ENCODE measurements at places on chromosomes 2 and 18.

DNA sequence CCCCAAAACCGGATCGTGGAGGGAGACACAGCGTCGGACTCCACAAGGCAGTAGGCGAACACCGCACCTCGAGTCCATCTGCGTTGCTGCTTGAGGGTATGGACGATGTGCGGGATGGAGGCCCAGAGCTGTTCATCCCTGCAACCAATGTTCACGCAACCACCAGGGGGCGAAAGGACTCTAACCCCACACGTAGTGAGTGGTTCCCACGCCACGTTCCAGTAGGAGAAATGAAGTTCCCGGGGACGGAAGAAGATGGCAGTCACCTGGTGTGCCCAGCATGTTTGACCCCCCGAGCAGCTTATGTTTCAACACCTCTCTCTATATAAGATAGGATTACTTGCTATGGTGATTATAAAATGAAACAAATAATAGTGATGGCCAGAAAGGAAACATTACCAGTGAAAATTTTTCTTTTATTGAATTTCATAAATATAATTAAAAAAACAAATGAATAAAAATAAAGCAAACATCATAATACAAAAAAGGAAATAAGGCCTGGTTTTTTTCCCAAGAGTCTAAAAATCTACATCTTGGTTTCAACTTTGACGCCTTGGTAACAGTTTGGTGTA is 184.3 kb downstream of the SH3BP4 start:
- DNase-seq = peak; percentile 2

GRCh38 chr2:30362468-30363081 is 84.5 kb upstream of the LCLAT1 start:
- DNase-seq = no peak

- peak; percentile 31 for DNase-seq
Measured at GRCh38 chr2:102187496-102188150, 800 bp downstream of the IL1RL2 start.

GRCh38 chr2:152483276-152484063 is 148.5 kb downstream of the FMNL2 start:
- DNase-seq = no peak

DNA sequence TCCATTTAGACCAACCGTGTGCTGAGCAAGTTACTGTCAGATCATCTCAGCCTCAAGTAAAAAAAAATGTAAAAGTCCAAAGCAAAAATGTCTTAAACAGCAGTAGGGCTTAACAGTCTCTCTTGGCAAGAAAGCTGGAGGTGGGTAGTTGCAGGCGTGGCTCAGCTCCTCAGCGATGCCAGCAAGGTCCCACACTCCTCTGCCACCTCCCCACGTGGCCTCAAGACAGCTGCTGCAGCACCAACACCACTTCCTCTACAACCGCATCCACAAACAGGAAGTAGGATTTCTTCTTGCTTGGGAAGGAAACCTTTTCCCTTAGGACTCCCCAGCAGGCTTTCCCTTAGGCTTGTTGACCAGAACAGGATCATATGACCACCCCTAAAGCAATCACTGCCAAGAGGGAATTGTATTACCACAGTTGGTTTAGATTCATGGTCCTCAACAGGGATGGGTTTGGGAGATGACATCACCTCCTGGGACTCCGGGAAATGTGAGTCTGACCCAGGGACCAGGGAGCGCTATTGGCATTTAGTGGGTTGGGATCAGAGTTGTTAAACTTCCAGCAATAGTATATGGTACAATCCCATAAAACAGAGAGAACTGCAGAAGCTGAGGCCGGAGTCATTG is 97.1 kb downstream of the MAPK4 start:
- no peak for DNase-seq

- DNase-seq = no peak
Measured at GRCh38 chr2:240735476-240735875, 43.8 kb downstream of the AQP12A start.

DNA sequence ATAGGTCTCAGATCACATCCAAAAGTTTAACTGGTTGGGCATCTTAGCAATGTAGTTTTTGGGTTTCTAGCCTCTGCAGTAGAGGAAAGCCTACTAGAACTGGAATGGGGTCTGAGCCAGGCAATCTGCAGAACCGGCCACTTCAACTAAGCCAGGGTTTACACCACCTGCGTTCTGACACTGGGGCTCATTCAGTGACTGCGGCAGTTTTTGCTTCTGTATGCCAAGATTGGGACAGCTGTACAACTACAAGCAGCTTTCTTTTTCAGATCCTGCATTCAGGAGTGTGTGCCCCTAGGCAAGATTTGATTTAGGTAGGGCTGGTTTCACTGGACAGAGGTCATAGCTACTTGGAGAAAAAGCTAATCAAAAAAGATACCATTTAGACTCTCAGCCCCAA is 43.7 kb upstream of the IGFBP5 start:
- no peak for DNase-seq

GRCh38 chr2:225488743-225489142 is 89.2 kb downstream of the NYAP2 start:
- DNase-seq = no peak

DNA sequence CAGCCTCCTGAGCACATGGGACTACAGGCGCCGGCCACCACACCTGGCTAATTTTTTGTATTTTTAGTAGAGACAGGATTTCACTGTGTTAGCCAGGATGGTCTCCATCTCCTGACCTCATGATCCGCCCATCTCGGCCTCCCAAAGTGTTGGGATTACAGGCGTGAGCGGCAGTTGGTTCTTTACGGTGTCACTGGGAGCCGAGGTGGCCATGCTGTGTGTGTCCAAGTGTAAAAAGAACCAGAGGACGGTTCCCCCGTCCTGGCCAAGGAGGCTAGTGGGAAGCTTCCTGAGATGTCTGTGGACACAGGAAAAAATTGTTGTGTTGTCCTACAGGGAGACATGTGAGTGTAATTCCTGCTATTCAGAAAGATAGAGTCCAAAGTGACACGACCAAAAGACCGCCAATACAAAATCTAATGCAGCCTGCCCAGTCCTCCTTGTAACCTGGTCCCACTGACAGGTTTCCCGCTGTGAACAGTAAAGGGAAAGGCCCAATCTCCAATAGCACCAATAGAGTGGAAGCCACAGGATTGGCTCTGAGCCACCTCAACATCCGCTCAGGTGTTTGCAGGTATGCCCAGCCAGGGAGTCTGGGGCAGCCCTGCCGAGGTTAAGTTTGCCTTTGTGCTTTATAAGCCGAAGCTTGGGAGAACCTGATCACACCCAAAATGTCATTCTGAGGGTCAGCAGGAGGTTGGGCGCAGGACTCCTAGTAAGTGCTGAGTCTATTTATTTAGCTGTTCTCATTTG is 40.6 kb downstream of the NCK2 start:
- no peak for DNase-seq

DNA sequence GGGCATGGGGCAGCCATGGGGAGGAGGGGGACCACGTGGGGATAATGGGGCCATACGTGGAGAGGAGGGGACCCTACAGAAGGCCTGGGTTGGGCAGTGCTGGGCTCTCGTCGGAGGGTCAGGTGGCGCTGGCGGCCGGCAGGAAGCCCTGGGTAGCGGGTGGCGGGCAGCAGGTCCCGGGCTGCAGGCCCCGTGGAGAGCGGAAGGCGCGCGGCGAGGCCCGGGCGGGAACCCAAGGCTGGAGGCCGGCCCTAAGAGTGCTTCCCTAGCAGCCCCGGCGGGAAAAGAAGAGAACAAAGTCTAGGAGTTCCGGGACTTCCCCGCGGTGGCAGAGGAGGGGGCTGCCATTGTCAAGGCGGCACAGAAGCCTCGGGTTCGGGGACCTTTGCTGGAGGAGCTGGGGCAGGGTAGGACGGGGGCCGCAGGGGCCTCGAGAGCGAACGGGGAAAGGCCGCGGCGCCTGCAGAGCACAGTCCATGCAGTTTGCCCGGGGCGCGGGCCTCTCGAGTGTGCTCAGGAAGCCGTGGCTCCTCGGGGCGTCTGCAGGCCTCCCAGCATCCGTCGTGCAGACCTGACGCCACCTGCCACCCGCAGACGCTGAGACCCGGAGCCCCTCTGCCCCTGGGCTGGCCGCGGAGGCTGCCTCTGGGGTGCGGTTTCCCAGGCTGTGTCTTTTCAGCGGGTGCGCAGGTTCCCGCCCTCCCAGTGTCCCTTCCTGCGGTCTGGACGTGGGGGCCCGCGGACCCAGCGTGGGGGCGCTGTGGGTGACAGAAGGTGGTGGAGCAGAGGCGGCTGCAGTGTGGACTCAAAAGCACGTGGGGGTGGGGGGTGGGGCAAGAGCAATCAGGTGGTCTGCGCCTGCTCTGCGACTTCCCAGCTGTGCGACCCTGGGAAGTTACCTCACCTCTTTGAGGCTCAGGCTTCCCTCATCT is 19.4 kb upstream of the NCL start:
- no peak for DNase-seq

- no peak for DNase-seq
Measured at GRCh38 chr2:237592425-237592980, 2.0 kb upstream of the RAB17 start.

DNA sequence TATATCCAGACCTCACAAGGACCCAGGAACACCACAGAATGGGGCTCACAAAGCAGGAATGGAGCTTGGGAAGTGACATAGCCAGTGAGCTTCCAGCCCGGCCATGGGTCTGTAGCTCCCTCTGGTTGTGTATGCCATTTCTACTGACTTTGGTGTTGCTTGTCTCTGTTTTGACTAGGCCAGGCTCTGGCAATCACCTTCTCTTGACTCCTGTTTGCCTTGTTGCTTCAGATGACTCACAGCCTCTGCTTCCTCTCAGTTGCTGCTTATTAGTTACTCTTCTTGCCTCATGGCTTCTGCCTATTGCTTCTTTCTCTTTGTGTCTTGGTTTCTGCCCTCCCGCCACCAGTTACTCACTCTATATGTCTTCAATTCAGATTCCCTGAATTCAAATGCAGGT is 15.8 kb upstream of the IER3IP1 start:
- DNase-seq = no peak

DNA sequence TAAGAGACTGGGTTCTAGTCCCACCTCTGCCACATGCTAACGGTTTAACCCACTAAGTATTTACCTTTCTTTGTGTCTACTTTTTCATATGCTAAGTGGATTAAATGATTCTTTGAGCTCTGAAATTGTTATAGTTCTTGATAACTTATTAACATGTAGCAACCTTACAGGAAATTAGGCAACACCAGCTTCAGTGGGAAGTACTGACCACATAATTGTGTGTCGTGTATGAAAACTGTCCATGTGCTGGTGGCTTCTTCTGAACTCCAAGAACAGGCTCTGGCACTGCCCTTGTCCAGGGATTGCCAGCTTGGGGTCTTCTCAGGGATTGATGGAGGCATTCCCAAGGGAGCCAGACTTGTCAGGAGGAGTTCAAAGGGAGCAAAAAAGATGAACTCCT is 427.7 kb downstream of the TGIF1 start:
- no peak for DNase-seq

DNA sequence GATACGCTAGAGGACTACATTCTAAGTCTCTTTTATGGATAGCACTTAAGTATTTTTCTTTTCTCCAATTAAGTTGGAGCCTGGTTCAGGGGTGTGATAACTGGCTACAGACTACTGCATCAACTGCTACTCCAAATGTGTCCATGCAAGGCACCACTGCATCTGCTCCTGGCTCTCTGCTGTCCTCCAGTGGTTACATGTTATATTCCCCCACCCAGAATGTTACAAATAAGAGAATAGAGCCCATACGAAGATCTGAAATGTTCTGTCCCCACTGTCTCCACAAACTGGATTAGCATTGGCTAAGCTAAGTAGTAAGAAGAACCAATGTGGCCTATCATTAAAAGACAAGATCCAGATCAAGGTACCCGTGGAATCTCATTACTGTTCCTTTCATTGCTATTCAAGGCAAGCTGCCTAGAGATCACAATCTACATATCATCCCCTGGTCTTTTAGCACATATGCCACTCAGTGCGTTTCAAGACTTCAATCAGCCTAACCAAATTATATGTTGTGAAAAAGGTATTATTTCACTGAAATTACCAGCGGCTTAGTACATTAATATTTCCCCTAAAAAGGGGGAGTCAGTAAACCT is 308.3 kb upstream of the SLC8A1 start:
- DNase-seq = no peak

- no peak for DNase-seq
Measured at GRCh38 chr2:13034861-13035260, 318.1 kb downstream of the TRIB2 start.

DNA sequence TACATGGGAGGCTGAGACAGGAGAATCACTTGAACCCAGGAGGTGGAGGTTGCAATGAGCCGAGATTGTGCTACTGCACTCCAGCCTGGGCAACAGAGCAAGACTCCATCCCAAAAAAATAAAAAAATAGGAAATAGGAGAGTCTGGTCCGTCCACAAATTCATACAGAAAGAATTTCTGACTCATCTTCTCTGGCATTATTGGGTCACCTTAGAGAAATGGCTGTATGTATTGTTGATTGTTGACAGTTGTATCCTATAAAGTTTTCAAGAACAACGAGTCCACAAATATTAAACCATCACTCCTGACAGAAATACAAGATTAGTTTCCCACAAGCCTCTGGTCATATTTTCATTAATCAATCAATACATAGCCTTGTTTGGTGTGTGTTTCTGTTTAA is 20.4 kb downstream of the RBM43 start:
- DNase-seq = no peak

DNA sequence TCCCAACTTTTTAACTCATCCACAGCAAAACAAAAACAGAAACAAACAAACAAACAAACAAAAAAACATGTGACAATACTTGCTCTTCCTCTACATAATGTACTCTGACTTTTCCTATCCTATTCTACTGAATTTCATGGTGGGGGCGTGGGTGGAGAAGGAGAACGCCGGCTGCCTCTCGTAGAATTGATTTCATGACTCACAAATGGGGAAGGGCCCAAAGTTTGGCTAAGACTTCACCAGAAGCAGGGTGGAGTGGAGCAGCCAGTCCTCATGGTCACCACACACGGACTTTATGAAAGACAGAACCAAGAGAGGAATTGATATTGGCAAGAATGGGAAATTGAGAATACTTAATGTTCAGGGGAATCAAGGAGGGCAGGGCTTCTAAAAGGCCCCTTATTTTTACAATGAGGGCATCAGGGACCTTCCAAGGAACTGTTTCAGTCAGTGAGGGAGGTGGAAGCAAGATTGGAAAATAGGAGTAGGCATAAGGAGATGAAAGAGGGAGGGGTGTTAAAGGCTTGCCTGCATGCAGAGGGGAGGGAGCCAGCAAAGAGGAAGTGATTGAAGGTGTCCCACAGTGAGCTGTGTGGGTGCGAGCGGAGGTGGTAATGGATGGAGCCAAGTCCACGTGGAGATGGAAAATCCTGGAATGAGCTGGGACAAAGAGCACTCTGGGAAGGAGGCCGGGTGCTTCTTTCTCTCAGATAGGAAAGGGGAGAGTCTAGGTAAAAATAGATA is 27.9 kb downstream of the MARCHF4 start:
- DNase-seq = no peak
